Stimulated activated CD8-positive, alpha-beta memory T cell treated with anti-CD3 and anti-CD28 coated beads, Interleukin-15, amount 100 ng/mL, for 4 hours (primary cell): ENCODE measurements at places on chromosomes 12 and 14.

DNA sequence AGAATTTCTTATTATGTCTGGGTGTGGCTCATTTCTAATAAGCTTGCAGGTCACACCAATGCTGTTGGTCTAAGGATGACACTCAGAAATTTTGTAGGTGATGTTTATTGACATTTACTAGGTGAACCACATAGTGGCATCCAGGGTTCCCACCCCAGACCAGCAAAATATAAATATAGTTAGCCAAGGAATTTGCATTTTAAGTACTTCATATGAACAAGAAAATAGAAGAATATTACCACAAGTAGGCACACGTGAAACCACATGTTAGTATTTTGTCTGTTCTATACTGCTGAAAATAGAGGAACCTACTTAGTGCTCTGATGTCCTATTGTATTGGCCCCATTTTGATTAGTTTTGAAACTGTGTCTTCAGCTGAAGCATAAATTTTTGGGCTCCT lies 71.1 kb downstream of the USP15 start:
- no peak for DNase-seq

- DNase-seq: no peak
These were observed 112.5 kb downstream of the ETV6 start for GRCh38 chr12:11761869-11762567.

DNA sequence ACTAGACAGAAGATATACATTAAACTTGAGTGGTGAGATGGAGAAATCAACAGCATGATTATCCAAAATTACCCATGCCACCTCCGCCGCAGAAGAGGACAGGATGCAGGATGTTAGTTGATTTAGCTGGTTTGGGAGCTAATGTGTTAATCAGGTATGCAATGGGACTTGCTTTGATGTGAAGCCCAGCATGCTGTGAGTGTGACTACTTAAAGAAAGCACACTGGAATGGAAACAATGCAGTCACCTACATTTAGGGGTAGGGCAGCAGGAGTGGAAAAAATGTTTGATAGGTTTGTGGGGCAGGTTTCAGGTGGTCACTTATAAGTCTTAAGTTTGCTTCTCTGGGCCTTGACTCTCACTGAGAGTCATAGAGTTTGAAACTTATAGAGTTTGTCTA lies 170.0 kb upstream of the DAAM1 start:
- DNase-seq: no peak

GRCh38 chr14:80213602-80214001 lies 2.3 kb upstream of the DIO2 start:
- DNase-seq: no peak

DNA sequence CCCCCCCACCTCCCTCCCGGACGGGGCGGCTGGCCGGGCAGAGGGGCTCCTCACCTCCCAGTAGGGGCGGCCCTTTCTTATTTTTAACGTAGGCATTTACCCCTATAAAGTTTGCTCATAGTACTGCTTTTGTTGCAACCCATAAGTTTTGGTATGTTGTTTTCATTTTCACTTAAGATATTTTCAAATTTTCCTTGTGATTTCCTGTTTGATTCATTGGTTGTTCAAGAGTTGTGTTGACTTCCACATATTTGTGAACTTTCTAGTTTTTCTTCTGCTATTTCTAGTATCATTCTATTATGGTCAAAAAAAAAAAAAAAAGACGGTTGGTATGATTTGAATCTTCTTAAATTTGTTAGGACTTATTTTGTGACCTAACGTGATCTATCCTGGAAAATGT lies 6.5 kb downstream of the NOXRED1 start:
- DNase-seq: no peak

GRCh38 chr12:41486718-41487117 lies 298.6 kb downstream of the PDZRN4 start:
- DNase-seq: no peak

- no peak for DNase-seq
These were observed 87.0 kb downstream of the DAD1 start for GRCh38 chr14:22502007-22502406.

- DNase-seq: no peak
These were observed 48.9 kb downstream of the DYRK2 start for GRCh38 chr12:67697443-67697842.

- DNase-seq: no peak
These were observed 1.8 kb downstream of the B3GNT4 start for GRCh38 chr12:122205053-122205925.

- no peak for DNase-seq
These were observed 138.8 kb upstream of the MAP1LC3B2 start for GRCh38 chr12:116420227-116420880.

- DNase-seq: no peak
These were observed 51.0 kb downstream of the SCFD1 start for GRCh38 chr14:30673071-30673470.

DNA sequence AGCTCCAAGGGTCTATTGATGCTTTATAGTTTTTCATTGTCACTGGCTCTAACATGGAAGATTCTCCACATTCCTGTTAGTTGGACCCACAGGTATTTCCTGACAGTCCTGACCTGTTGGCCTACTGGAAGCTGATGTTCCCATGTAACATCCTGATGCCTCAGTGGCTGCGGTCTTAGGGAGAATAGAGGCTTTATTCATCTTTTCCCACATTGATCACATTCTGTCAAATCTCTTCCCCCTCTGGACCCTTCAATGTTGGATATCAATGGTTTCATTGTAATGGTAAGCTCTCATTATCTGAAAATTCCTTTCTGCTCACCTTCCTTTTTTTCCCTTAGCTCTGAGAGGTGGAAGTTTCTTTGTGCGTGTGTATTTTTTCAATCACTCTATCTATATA lies 280.9 kb upstream of the TBX3 start:
- DNase-seq: no peak

DNA sequence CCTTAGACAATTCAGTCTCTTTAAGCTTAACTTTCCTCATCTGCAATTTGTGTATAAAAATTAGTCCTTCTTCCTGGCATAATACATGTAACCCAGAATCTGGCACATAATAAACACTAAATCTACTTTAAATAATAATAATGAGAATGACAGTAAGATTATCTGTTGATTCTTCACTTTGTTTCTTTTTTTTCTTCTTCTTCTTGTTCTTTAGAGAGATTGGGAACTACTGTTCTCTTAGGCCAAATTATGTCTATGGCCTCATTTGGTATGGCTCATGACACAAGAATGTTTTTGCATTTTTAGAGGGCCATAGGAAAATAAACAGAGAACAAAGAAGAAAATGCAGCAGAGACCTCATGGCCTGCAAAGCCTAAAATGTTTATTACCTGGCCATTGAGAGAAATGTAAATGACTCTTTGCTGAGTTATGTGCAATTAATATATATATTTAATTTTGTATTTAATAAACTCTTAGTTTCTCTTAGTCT lies 275.8 kb downstream of the SLC6A15 start:
- no peak for DNase-seq

GRCh38 chr12:78392918-78393317 lies 471.7 kb upstream of the SYT1 start:
- DNase-seq: no peak

DNA sequence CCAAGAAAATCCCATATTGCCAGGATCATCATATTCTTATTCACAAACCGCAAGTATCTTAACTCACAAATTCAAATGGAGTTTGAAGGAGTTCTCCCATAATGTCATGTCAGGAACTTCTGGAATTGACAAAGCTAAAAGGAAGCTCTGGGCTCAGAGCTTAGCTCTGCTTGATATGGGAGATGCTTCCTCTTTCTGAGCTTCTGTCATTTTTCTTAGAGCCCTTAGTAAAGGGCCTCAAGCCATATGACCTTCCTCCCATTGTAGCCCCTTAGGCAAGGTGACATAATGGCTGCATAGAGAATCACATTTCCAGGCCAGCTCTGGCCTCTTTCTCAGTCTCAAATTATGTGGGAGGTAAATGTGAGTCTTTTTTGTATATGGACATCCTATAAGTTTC lies 40.9 kb downstream of the SLC4A8 start:
- DNase-seq: no peak

- no peak for DNase-seq
These were observed 32.9 kb upstream of the CHST11 start for GRCh38 chr12:104423809-104424208.
